ENCODE measurements at places on chromosomes 5 and 9.

DNA sequence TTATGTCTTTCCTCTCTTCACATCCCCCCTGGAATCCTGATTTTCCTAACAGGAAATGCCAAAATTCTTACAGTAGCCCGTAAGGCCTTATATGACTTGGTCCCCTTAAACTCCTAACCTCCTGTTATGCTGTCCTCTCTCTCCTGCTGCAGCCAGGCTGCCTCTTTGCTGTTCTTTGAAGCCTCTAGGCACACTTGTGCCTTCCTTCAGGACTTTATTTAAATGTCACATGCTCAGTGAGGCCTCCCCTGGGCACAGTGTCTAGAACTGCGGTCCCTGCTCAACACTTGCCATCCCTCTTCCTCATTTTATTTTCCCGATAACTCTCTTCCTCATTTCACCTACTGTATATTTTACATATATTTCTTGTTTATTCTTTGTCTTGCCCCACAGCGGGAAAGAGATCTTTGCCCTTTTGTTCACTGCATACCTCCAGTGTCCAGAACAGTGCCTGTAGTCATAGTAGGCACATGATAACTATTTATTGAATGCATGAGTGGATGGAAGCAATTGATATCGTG is 5.5 kb upstream of the SHB start:
- no peak for DNase-seq

GRCh38 chr9:69549310-69550202 is 122.6 kb downstream of the APBA1 start:
- no peak for DNase-seq

GRCh38 chr9:1454616-1455347 is 404.6 kb downstream of the DMRT2 start:
- DNase-seq = no peak

- DNase-seq = no peak
Observed at GRCh38 chr5:140502834-140503233, 44.6 kb upstream of the EIF4EBP3 start.

- no peak for DNase-seq
Observed at GRCh38 chr5:178119915-178120606, 6.7 kb downstream of the N4BP3 start.

DNA sequence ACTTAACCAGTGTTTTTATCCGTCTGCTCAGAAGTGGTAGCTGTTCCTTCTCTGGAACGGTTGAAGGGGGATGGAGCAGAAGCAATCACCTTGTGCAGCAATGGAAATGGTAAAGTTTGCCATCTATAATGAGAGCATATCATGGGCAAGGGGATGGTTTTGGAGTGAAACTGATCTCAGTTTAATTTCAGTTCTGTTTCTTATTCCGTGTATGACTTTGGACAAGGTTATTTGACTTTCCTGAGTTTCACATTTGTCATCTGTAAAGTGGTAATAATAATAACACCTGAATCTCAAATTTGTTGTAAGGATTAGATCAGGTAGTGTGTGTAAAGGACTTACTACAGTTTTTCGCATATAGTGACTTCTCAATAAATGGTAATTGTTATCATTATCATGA is 106.1 kb downstream of the PCSK1 start:
- no peak for DNase-seq

GRCh38 chr9:136977223-136977622 is at the start of gene PTGDS:
Gene PTGDS, plus strand, starts transcription at chr9:136977504. Its CDS starts 75 bp downstream, at chr9:136977579.
- no peak for DNase-seq

GRCh38 chr5:36607838-36608783 is 1.7 kb downstream of the SLC1A3 start:
- DNase-seq = no peak

- DNase-seq = no peak
Observed at GRCh38 chr9:112174965-112175795, at the start of gene SUSD1. Gene SUSD1, minus strand, starts transcription at chr9:112175297. Its CDS starts 62 bp downstream, at chr9:112175235.

DNA sequence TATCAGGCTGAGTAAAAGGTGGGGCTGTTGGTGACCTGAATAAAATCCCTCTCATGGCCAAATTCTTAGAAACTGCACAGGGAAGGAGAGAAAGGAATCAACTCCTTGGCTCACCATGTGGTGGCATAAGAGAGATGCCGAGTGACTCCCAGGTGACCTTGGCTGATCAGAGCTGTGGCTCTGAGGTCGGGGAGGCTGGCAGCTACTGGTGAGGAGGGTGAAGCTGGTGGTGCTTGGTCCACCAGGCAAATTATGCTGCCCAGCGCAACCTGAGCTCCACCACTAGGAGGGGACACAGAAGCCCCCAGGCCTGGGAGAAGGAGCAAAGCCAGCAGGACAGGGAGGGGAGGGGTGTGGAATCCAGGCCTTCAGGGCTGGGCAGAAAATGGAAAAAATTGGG is 111.2 kb upstream of the IL12B start:
- no peak for DNase-seq

DNA sequence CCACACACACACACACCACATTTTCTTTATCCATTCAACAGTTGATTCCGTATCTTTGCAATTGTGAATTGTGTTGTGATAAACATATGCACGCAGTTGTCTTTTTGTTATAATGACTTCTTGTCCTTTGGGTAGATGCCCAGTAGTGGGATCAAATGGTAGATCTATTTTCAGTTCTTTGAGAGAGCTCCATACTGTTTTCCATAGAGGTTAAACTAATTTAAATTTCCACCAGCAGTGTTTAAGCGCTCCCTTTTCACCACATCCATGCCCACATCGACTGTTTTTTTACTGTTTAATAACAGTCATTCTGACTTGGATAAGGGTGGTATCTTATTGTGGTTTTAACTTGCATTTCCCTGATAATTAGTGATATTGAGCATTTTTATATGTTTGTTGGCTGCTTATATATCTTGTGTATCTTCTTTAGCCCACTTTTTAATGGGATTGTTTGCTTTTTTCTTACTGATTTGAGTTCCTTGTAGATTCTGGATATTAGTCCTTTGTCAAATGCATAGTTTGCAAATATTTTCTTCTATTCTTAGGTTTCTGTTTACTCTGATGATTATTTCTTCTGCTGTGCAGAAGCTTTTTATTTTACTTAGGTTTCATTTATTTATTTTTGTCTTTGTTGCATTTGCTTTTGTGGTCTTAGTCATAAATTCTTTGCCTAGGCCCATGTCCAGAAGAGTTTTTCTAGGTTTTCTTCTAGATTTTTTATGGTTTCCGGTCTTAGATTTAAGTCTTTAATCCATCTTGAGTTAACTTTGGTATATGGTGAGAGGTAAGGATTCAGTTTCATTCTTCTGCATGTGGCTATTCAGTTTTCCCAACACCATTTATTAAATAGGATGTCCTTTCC is 82.4 kb downstream of the SH3RF2 start:
- DNase-seq = no peak

DNA sequence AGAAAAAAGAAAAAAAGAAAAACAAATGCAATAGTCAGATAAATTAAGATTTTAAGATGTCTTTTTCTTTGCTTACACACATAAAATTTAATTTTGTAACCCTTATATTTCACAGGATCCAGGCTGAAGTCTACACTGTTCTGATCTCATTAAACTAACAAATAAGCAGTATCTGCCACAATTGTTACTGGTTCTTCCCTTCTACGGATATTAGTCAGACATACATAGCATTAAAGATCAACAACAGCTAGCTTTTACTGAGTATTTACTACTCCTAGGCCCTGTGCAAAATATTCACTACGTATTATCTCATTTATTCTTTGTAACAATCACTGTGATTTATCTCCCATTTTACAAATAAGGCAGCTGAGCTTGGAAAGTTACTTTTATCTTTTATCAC is 34.9 kb downstream of the GNAQ start:
- DNase-seq = no peak

- DNase-seq = no peak
Observed at GRCh38 chr9:14958989-14959388, 48.8 kb upstream of the FREM1 start.

DNA sequence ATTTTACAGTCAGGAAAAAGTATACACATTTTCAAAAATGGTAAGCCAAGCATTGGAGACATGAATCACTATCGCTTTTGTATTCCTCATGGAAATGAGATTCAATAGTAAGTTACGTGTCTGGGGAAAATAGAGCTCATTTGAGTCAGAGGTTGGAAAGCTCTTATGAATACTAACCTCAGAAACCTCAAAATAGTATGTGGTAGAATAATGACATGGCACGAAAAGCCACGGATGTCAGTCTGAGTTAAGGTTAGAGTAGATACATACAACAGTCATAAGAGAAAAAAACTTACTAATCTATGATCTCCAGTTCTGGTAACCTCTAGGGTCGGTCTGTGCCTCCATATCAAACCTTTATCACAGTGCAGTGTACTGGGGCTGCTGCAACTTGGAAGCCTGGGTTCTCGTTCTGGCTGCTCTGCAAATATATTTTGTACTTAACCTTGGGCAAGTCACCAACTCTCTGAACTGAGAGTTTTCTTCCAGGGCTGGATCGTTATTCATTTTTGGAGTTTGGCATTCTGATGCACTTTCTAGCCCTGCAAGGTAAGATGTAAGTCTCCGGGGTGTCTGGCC is 31.8 kb downstream of the MAP1B start:
- no peak for DNase-seq

DNA sequence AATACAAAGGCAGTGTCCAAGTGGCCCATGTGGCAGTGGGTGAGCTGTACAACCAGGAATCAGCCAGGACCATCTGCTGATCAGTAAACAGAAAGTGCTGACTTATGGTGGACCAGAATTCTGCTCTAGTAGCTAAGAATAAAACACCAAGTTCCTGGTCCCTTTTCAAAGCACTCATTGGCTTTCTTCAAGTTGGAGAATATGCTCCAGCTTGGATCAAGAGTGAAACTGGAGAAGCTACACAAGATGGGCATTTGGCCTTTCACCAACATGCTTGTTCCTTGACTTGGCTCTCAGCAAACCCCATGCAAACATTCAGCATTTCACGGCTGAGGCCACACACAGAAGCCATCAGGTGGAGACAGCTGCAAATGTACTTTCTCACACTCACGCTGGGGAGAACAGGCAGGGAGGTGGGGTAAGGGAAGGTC is 32.1 kb downstream of the MARCHF3 start:
- no peak for DNase-seq

- no peak for DNase-seq
Observed at GRCh38 chr5:24646915-24647314, 2.1 kb upstream of the CDH10 start.

DNA sequence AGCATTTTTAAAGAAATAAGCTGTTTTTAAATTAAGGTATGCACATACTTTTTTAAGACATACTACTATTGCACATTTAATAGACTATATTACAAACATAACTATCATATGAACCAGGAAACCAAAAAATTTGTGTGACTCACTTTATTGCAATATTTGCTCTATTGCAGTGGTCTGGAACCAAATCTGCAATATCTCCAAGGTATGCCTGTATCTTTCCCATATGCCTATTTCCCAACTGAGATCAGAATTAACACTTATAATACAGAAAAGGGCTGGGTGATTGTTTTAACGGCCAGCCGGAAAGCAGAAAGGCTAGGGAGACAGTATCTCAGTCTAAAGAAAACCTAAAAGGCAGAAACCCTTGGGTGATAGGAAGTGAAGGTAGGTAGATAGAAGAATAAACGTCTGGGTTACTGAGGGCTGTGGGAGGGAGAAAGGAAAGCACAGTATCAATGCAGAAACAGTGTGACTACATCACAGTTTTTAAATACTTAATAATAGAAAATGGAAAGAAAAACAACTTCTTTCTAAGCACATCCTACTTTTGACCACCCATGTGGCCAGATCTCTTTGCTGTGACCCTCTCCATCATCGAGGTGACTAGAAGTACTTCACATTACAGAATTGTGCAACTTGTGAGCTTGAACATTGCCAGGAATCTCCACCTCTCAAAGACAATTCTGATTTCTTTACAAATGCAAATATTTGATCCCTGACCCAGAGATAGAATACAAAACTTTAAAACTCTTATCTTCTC is 126.4 kb downstream of the LPAR1 start:
- no peak for DNase-seq

- no peak for DNase-seq
Observed at GRCh38 chr5:6632324-6632887, 438 bp downstream of the NSUN2 start.

- no peak for DNase-seq
Observed at GRCh38 chr5:170743876-170744212, 39.7 kb upstream of the GABRP start.

- DNase-seq = no peak
Observed at GRCh38 chr5:4098226-4098625, 502.6 kb downstream of the IRX1 start.

DNA sequence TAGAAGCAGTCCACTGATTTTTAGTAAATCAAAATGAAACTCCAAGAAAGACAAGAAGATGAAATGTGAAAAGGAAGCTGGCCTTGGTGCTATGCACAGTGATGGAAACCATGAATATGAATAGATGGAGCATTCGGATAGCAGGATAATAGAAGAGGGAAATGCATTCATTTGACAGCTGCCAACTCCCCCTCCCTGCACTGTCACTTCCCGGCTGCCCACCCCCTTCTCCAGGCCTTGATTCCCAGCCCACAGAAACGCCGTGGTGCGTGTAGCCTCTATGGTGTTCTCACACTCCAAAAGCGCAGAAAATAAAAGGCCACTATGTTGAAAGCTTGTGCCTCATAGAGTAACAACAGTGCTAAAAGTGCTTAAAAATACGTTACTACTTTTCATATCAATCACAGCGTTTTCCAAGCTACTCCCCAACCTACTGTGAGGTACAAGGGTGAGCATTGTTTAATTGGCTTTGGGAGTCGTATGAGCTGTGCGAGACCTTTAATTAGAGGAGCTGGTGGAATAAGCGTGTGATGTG is 26.1 kb upstream of the IFNK start:
- DNase-seq = no peak

GRCh38 chr5:167699432-167699831 is 592.0 kb upstream of the WWC1 start:
- DNase-seq = no peak

DNA sequence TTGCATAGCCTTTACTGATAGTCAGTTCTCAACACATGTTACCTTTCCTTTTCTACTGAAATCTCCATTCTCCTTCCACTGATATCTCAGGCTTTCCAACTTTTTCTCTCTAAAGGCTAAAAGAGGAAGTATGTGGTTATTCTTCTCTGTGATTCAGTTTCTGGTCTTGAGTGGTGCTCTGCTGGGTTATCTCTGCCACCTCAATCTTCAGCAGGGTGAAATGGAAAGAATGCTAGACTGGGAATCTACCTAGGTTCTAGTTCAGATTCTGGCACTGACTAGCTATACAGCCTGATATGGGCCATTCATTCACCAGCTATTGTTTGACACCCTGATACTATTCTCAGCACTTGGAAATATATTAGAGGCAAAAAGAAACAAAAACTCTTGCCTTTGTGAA is 124.9 kb upstream of the GRIA1 start:
- DNase-seq = no peak

GRCh38 chr9:107046692-107047091 is 183.7 kb downstream of the ZNF462 start:
- no peak for DNase-seq

DNA sequence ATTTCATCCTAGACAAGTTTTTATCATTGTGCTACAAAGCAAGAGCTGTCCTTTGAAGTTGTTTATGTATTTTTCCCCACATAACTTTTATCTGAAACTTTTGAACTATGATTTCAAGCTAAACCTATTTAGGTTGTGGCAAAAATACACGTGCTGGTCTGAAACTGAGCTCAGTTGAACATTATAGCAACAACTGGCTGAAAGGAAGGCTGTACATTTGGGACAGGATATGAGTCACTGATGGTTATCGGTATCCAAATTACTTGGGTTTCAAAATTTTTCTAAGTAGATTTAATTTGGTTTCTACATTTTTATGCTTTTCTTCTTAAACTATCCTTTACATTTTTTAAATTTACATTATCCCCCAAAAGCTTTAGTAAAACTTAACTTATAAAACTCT is 627.3 kb upstream of the NUDT12 start:
- DNase-seq = no peak

Measured in thoracic aorta (tissue), 2 donors.